ENCODE measurements at places on chromosomes 12 and 14.
A peak's percentile ranks its signal among the peaks of the same experiment; 100 is the strongest.

DNA sequence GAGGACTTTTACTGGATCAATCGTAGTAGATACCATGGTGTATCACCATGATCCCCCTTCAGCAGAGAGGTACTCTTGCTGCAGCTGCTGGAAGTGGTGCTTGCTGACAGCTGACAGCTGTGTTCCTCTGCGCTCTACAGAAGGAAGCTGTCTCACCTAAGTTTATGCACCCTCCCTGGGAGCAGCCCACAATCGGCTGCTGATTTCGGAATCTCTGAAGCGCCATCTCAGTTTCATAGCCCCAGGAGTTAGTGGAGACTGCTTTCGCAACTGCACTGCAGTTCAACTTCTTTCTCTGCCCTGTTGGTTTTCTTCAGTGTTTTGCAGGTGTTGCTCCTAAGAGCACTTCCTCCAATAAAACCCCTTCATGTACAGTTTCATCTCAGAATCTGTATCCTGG lies 237.9 kb downstream of the PAWR start:
- DNase-seq: no peak

DNA sequence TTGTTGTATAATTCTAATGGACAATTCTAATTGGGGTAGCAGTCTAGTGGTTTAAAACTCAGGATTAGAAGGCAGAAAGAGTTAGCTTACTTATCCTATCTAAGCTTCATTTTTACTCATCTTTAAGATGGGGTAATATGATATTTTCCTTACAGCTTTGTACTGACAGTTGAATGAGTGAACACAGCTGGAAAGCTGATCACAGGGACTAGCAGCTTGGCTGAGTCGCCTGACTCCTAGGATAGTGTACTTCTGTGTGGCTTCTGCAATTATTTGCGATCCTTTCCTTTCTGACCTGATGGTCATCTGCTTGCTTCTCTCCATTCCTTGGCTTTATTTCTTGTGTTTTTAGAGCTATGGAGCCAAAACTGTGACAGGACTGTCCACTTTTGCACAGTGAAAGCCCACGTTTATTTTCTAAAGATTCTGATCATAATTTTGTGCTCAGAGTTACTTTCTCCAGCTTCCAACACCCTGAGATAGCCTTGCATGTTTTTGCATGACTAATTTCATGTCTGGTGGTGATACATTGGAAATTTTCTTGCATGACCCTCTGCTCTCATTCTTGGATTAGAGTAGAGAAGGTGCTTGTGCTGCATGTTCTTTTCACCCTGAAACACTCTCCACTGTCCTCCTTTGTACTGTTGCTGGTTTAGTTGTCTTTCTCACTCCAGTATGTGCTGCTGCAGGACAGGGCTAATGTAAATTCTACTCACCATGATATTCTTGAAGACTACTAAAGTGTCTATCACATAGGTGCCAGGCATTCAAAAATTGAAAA lies 377.0 kb upstream of the ATP2B1 start:
- DNase-seq: no peak

DNA sequence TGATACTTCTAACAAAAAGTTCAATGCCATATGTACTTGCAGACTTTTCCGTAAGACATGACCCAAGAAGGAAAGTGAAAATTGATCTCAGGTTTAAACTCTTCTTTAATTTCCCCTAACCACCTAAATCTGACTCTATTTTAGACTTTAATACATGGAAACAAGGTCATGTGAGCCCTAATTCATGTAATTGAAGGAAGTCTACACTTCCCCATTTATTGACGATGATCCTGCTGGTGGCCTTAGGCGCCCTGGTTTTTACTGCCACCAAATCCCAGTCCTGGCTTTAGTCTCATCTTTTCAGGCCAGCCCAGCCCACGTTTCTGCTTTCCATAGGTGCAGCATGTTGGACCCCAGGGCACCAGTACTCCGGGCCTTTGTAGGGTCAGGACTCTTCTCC lies 157.9 kb downstream of the PELI2 start:
- DNase-seq: no peak

DNA sequence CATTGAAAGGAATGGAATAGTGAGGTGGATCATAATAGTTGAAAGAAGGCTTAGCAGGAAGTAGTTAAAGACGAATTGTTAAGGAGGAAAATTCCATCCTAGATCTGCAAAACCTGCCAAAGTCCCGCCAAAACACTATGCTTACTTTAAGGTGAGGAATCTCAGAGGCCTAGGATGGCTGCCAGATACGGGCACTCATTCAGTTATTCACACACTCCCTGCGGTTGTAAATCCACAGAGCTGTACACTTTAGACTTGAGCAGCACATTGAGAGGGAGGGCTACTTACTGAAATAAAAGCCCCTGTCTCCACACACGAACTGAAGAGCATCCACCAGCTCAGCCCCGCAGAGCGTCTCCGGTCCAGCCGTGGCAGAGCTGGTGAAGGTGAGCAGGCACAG lies 5.0 kb downstream of the IGF1 start:
- no peak for DNase-seq

GRCh38 chr14:60760644-60761364 lies 26.2 kb downstream of the MNAT1 start:
- no peak for DNase-seq

- no peak for DNase-seq
These were observed 114.0 kb downstream of the KLHL28 start for GRCh38 chr14:44847526-44848309.

GRCh38 chr12:113161415-113162016 lies 12.0 kb downstream of the CFAP73 start:
- no peak for DNase-seq

DNA sequence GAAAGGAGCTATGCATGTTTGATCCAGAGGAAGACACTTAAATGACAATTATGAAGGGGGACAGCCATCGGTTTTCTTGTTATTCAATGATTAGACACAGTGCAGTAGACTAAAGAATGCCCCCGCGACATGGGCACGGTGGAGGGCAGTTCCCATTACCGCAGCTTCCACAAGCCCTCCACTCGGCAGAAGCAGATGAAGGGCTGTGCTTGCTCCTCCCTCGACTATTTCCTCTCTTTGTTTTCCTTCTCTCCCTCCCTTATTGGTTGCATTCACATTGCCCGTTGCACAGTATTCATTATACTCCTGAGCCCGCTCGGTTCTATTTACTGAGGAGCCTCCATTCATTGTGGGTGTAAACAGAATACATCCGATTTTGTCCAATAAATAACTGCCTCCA lies 138.8 kb upstream of the RASSF8 start:
- DNase-seq: no peak

GRCh38 chr12:79067977-79068376 lies 203.4 kb downstream of the SYT1 start:
- DNase-seq: no peak

- DNase-seq: no peak
These were observed 9.6 kb downstream of the PTPRB start for GRCh38 chr12:70627677-70628076.

DNA sequence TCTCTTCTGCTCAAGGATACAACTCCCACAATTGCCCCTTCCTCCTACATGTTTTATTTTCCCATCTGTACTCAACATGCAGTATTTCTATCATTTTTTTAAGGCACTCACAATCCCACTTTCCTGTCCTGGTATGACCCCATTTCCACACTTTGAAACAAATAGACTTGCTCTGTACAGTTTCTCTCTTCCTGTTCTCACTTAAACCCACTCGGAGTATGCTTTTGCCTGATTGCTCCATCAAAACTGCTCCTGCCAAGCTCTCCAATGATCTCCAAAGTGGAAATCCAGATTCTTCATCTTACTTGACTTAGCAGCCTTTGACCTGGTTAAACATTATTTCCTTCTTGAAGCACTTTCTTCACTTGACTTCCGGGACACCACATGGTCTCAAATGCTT lies 384.5 kb downstream of the SEC23A start:
- no peak for DNase-seq

GRCh38 chr12:8985213-8985754 lies 4.1 kb upstream of the KLRG1 start:
- DNase-seq: no peak

DNA sequence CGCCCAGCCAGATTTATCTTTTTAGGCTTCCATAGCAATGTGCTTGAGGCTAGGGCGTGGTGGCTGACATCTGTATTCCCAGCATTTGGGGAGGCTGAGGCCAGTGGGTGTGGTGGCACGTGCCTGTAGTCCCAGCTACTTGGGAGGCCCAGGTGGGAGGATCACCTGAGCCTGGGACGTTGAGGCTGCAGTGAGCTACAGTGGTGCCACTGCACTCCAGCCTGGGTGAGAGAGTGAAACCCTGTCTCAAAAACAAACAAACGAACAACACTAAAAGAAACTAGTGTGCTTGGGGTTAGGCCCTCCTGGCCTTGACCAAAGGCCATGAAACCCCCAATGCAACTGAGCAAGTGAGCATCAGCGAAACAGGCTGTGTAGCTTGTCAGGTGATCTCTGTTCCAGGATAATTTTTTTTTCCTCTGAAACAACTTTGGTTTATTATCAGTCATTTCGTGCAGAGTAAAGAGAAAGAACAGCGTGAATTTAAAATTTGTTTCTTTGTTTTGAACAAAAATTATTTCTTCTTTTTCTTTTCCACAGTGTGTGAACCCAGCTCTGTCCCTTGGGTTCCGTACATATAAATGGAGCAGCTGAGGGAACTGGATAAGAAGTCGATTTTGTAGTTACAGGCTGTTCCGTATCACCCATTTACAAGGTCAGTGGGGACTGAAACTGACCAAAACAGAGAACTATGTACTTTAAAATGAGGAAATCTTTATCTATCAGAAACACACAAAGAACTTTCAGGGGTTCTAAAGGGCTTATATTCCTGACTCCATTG lies 8.8 kb upstream of the TUBA1C start:
- DNase-seq: no peak

DNA sequence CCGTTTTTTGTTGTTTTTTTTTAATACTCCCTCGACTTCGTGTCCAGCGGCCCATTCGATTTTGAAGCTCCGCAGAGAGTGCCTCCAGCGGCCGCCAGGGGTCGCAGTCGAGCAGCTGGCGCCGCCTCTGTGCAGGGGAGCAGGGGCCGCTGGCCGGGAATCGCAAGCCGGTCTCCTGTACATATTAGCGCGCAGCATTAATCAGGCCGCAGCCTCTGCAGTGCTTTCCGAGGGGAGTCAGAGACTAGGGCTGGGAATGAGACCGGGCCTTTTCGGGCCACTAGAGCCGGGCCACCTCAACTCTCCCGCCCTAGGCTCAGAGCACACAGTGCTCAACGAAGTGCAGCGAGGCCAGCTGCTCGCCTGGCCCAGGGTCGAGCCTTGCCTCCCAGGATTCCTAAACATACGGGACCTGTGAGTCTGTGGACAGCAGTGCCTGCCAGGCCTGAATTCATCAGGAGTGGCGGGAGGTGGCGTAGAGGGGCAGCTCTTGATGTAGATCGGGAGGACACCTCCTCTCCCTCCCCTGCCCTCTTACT lies 81.8 kb downstream of the EMP1 start:
- DNase-seq: peak; percentile 47

DNA sequence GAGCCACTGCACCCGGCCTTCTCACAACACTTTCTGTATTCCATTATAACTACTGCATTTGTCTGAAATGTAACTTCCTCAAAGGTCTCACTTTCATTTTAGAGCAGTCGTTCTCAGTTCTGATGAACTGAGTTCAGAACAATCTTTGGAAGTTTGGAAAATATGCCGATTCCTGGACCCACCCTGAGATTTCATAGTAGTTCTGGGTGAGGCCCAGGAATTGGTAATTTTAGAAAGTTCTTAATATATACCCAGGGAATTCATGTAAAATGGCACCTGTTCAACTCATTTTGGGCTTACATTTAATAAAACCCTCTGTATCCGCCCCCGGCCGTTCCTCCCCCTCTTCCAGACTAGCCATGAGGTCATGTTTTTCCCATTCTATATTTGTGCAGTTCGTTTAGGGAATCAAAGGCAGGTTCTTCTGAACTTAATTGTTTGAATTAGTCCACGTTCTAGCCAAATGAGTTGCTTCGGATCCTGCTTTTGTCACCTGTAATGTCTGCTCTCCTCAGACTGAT lies 5.9 kb downstream of the GSG1 start:
- no peak for DNase-seq
